ENCODE measurements at places on chromosomes 7 and 10.

DNA sequence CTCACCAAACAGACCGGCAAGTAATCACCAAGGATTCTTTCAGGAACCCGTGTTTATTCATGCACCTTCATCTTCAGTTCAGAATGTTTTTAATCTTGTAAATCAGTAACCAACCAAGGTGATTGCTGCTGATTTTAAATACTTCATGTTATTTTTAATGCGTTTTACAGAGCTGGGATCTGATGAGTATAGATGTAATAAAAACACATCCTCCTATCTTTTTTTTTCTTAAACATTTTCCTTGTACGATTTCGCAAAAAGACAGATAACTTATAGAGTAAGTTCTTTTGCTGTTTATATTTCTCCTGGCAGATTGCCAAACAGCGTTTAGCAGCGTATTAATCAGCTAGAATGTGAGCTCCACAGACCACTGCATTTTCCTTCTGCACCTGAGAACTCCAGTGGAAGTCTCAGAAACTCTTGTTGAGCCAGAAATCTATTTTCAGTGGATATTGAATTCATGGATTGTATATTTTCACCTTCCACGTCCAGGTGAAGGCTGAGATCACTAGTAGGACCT lies 397.8 kb upstream of the NRP1 start:
- peak; percentile 20 for DNase-seq

GRCh38 chr10:76141376-76141775 lies 710.0 kb downstream of the LRMDA start:
- DNase-seq = no peak

GRCh38 chr10:47027108-47027783 lies 116.0 kb downstream of the PTPN20 start:
- no peak for DNase-seq

GRCh38 chr7:156058248-156058647 lies 246.0 kb upstream of the SHH start:
- DNase-seq = no peak

DNA sequence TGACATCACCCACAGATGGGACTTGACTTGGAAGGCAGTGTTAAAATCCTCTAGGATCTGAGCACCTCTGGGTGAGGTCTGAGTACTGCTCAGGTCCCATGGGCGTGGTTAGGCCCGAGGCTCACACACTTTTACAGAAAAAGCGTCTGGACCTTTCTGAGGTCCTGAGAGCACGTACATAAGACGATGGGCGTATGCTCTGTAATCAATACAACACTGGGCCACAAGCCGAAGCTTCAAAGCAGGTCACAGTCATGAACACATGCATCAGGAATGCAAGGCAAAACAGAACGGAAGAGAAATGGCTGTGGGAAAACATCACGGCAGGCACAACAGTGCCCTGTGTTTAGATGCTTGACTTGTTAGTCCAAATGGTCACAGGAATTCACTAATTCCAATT lies 112.2 kb downstream of the LARP4B start:
- DNase-seq = no peak

DNA sequence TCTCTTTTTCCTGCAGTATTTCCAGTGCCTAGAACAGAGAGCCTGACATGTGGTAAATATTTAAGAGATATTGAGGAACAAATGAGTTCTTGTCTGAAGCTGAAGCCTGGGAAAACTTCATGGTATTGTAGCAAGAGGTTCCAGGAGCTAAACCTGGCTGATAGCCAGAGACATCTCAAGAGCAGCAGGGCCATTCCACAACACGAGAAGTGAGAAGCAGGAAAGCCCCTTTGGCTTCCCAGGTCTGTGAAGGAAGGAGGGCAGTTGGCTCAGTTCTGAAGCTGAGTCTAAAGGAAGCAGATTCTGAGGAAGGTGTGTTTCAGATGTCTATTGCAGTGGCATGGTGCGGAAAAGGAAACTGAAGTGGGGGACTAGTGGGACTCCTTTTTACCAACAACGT lies 63.8 kb upstream of the FAM204A start:
- DNase-seq = peak; percentile 41

DNA sequence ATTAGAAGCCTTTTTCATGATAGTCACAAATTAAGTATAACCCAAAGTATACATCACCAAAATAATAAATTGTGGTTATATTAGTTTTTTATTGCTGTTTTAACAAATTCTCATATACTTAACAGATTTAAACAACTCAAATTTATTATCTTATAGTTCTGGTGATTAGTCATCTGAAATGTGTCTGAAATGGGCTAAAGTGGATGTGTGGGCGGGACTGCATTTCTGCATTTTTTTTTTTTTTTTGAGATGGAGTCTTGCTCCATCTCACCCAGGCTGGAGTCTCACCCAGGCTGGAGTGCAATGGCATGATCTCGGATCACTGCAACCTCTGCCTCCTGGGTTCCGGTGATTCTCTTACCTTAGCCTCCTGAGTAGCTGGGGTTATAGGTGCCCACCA lies 891.5 kb upstream of the CELF2 start:
- no peak for DNase-seq
